ENCODE measurements at places on chromosomes 5 and 9. TPM values are rescaled to one million over a fixed set of nuclear protein-coding genes. Genes with fewer than 3 reads are reported as not detected.

The PTPRD gene
- total RNA-seq = 4.7 TPM

DNA sequence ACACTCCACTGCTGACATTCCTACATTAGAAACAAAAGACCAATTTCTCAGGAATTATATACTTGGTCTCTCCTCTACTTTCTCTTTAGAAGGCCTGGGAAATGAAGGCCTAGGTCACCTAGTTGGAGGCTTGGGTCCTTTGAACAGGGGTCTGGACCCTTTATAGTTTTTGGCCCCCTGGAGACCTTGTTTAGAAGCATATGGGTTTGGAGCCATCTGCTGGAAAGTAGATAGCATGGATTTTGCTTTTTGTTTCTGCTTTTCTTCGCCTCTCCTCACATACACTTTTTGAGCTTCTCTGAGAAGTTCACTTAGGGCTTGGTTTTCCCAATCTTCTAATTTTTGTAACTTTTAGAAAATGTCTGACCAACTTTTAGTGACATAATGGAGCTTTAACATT lies 67.1 kb upstream of the CDK20 start:
- no peak for DNase-seq

DNA sequence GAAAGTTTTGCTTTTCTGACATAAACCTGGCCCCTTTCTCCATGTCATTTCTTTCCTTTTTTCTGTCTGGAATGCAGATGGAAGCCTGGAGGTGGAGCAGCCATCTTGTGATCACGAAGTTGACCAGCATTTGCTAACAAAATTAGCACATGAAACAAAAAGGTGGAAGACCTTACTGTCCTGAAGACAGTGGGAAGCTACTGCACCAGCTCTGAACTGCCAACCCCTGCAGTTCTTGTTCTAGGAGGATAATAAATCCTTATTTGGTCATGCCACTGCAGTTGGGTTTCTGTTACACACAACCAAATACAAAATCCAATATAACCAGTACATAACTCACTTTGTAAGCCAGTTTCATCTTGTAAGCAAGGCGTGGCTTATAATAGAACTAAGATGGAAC lies 249.4 kb upstream of the TBCA start:
- DNase-seq = no peak

- DNase-seq = no peak
These were observed 272.9 kb upstream of the PTGER4 start for GRCh38 chr5:40406741-40407211.

- no peak for DNase-seq
These were observed 1.7 kb upstream of the PAX5 start for GRCh38 chr9:37035648-37036370.

DNA sequence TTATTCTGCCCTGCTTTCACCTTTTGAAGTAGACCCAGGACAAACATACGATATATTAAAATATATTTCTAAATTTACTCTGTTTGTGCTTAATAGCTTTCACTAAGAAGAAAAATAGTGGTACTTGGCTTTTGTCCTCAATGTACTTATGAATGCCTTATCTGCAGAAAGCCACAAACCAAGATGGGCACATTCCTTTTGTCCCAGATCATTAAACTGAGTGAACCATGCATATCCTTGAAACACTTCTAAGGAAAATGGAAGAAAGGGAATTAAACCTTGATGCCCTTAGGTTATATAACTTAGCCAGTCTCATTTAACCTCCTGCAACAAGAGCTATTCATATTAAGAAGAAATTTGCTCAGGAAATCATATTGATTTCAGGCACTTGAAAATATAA lies 553.8 kb upstream of the CDH9 start:
- DNase-seq = no peak

- DNase-seq = no peak
These were observed 174.5 kb upstream of the DAP start for GRCh38 chr5:10935536-10935935.

DNA sequence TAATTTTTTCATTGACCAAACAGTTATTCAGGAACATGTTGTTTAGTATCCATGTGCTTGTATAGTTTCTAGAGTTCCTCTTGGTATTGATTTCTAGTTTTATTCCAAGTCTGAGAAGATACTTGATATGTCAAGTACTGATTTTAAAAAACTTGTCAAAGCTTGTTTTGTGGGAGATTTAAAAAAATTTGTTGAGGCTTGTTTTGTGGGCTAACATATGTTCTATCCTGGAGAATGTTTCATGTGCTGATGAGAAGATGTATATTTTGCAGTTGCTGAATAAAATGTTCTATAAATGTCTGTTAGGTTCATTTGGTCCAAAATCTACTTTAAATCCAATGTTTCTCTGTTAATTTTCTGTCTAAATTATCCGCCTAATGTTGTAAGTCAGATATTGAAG lies 1065.1 kb upstream of the WWC1 start:
- no peak for DNase-seq
